ENCODE measurements at places on chromosomes 12 and 14. TPM values are rescaled to one million over a fixed set of nuclear protein-coding genes. Genes with fewer than 3 reads are reported as not detected.

- DNase-seq = no peak
Observed at GRCh38 chr14:74290415-74290814, 12.3 kb downstream of the ABCD4 start.

ABHD4 gene
- total RNA-seq = 8.4 TPM

SMOC1 gene
- 4.0 TPM for total RNA-seq

DNA sequence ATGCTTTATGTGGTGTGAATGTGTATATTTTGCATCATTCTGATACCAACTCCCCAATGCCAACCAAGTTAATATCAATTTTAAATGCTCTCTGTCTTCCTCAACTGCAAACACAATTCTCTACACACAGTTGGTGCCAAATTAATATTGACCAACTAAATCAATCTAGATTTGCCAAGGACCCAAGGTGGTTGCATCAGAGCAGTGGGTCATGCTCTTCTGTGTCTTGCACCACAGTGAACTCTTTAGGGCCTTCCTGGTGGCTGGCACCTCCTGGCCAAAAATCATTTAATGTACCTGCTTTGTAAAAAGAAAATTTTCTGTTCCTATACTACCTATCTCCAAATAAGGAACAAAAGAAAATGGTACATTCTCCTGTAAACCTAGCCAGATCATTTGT, 14.1 kb downstream of the COQ10A start:
- no peak for DNase-seq

PLEKHD1 gene
- total RNA-seq = 0.21 TPM

KRT3 gene
- total RNA-seq = not detected

GRCh38 chr14:64561631-64562030, 11.9 kb downstream of the PPP1R36 start:
- no peak for DNase-seq

GRCh38 chr12:95836630-95837239, 22.0 kb upstream of the SNRPF start:
- peak; percentile 20 for DNase-seq

- no peak for DNase-seq
Observed at GRCh38 chr12:115752156-115752555, 525.3 kb downstream of the MED13L start.

GRCh38 chr14:104436741-104437701, 142.5 kb upstream of the C14orf180 start:
- DNase-seq = peak; percentile 18

PPP4R4 gene
- total RNA-seq = 0.82 TPM

DNA sequence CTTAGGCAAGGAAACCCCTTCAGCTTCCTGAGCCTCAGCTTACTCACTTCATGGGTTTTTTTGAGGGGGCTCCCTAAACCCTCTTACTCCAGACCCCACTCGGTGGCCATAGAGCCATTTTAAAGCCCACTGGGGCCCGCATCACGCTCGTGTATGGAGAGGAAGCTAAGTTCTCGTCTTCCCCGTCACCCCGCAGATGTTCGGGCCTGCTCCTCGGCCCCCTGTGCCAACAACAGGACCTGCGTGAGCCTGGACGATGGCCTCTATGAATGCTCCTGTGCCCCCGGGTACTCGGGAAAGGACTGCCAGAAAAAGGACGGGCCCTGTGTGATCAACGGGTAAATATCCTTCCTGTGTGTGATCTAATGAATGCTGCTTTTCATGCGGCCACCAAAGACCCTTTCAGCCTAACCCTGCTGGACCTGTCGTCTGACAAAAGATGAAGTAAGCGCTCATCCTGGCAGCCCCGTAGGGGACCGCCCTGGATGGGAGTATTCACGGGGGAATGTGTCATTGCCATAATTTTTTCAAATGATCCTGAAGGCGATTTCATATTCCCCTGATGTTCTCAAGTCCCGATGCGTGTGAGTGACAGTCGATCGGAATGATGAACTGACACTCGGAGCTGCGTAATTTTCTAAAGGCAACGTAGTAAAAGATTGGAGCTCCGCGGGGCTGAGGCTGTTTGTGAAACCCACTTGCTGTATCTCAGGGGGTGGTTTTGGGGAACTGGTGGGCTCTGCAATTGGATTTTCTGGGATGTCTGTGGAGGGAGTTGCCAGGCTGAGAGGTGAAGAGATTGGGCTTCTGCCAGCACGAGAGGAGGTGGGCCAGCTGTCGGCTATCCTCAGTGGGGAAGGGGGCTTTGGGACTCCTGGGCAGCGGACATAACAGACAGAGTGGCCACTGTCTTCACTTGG, 5.4 kb downstream of the DLK1 start:
- DNase-seq = peak; percentile 22

DNA sequence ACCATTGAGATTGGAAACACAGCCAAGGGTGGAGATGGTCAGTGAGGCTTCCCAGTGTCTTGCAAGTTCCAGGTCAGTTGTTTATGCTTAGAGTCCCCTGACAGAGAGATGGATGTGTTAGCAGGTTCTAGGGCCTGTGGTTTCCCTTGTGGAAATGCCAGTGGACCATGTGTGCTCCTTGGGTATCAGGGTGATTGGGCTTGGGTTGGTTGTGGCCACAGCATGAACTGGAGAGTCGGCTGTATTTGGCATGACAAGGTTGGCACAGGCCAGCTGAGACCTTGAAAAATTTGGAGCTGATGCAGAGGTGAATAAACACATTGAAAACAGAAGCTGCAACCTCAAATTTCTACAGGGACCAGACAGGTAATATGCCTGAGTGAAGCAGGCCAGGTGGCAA, 668.0 kb downstream of the DIO2 start:
- DNase-seq = no peak

- no peak for DNase-seq
Observed at GRCh38 chr12:47160316-47161244, 80.8 kb upstream of the AMIGO2 start.

DNA sequence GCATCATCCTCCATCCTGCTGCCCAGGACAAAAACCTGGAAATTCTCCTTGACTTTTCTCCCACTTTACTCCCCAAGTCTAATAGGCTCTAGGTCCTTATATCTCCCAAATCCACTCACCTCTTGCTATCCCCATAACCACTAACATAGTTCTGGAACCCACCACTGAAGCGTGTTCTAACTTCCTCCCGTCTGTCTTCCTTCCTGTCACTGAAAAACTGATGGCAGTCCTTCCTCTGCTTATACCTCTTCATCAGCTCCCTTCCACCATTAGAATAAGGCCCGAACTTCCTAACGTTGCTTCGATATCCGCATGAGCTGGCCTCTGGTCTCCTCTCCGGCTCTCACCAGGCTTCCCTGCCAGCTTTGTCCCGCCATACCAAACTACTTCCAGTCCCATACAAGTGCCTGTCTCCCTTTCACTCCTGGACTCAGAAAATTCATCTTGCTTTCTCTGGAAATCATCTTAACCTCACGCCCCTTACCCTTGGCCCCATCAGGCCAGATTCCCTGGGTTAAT, 63.0 kb upstream of the BCL2L14 start:
- DNase-seq = no peak

GRCh38 chr12:7758766-7759140, 6.3 kb upstream of the NANOGNB start:
- DNase-seq = no peak

DNA sequence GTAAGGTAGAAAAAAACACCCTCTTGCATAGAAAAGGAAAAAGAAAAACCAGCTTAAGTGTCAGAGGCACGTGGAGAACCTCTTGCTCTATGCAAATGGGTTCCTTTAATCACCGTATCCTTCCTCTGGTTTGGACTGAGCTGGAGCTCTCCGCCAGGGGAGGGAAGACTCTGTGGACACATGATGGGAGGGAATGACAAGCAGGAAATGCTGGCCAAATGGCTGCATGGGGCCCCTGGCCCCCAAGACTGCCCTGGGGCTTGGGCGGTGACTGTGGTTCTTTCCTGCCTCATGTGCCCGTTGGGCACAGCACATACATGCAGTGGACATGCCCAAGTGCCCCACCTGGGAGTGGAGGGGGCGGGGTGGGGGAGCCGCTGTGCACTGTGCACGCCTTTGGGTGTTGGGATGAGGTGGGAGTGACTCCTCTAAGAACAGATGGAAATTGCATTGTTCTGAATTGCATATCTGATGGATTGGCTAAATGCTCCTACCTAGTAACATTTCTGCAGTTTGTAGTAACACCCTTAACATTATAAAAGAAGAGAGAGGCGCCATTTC, 166.4 kb upstream of the AVPR1A start:
- no peak for DNase-seq

DNA sequence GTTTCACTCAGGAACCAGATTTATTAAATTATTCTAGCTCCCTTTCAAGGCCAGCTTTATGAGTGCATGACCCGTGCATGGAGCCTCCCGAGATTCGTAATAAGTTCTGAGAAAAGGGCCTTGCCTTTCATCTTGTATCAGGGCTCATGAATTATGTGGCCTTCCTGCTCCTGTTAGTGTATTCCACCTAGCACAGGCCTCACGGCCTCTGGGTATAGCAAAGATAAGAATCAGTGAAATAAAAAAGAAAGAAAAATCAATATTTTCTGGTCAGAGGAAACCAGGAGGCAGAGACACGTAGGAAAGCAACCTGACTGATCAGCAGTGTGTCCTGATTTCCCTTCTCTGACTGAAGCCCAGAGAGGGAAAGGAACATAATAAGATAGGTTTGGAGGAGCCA, 111.4 kb downstream of the SLC35F4 start:
- no peak for DNase-seq

GRCh38 chr14:55097881-55098560, 31.0 kb upstream of the LGALS3 start:
- DNase-seq = no peak

GRCh38 chr12:58532855-58533608, 387.3 kb downstream of the LRIG3 start:
- DNase-seq = no peak

DNA sequence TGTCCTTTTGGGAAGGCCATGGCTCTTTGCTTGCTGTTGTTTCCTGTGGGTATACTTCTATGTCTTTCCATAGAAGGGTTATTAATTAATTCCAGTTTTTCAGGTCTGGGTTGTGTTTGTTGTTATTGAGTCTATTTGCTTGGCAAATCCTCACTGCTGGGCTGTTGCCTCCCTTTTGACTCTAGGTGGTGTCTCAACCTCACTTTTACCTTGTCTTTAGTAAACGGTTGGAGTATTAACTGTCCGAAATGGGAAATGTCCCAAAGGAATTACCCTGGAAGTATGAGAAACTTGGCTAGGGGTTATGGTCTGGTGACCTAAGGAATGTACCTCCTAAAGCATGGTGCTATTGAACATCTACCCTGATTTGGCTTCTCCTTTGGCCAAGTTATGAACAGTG, 16.7 kb downstream of the PRH1 start:
- DNase-seq = no peak

GRCh38 chr14:105537580-105538474, 11.4 kb downstream of the TMEM121 start:
- DNase-seq = peak; percentile 38

TMEM119 gene
- 42.0 TPM for total RNA-seq
